ENCODE measurements at places on chromosomes 7 and 10.

- no peak for DNase-seq
Observed at GRCh38 chr10:29804025-29804852, 169.5 kb upstream of the SVIL start.

DNA sequence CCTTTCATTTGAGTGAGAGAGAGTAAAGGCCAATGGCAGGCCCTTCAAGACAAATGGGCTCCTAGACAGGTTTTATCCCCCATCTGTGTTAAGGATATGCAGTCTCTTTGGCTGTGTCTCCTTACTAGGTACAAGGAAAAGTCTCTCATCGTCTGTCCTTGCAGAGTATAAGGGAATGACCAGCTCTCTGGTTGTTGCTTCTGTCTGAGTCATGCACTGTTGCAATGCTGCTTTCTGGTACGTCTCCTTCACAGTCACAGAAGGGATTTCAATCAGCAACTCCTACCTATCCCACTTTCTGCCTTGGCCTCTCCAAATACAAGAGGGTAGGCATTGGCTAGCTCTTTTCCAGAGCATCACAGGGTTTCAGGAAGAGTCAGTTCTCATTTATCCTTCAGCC, 48.1 kb downstream of the CTTNBP2 start:
- no peak for DNase-seq

- DNase-seq = no peak
Observed at GRCh38 chr10:127909716-127910463, 3.0 kb downstream of the PTPRE start.

GRCh38 chr7:112881-113280, 79.5 kb upstream of the FAM20C start:
- DNase-seq = no peak

GRCh38 chr7:122691569-122692235, 7.2 kb downstream of the RNF133 start:
- DNase-seq = no peak

GRCh38 chr10:28241741-28242399, 61.0 kb downstream of the MPP7 start:
- peak; percentile 36 for DNase-seq

- DNase-seq = no peak
Observed at GRCh38 chr10:102358712-102359382, 36.7 kb upstream of the NFKB2 start.

DNA sequence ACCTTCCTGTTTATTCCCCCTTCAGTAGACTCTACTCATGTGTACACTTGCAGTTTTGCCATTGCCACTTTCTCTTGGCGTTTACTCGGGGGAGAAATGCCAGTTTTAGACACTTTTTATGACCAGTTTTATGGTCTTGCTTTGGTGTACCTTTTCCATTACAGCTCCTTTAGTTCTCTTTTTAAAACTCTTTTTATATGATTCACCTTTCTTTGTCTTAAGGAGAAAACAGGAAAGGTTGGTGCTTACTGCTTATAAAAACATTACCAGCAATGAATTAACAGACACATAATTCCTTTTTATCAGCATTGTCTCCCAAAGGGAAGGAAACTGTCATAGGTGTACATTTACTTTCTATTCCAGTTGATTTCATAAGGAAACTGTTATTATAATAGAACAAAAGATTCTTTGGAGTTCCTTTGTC, 11.9 kb downstream of the TSPAN13 start:
- DNase-seq = no peak

DNA sequence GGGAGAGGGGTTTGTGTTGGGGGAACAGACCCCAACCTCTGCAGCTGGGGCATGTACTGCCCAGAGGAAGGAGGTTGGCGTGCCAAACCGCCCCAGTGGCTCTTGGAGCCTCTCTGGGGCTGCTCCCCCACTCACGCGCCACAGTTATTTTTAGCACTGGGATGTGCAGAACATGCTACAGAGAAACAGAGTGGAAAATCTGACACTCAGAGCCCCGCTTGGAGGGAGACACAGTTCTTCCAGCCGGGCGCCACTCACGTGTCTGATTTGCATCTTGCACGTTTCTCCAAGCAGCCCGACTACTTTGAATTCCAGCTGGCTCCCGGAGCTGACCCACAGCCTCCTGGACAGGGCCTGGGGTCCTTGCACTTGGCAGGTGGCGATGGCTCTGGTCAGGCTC, 182.0 kb downstream of the RPS24 start:
- no peak for DNase-seq

- DNase-seq = no peak
Observed at GRCh38 chr7:99006739-99007424, 128.6 kb downstream of the TRRAP start.

DNA sequence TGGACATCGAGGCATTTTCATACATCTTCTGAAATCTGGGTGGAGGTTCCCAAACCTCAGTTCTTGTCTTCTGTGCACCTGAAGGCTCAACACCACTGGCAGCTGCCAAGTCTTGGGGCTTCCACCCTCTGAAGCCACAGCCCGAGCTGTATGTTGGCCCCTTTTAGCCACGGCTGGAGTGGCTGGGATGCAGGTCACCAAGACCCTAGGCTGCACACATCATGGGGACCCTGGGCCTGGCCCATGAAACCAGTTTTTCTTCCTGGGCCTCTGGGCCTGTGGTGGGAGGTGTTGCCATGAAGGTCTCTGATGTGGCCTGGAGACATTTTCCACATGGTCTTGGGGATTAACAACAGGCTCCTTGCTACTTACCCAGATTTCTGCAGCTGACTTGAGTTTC, 62.1 kb downstream of the INPP5A start:
- no peak for DNase-seq

- no peak for DNase-seq
Observed at GRCh38 chr7:19407270-19407669, 262.0 kb upstream of the FERD3L start.

DNA sequence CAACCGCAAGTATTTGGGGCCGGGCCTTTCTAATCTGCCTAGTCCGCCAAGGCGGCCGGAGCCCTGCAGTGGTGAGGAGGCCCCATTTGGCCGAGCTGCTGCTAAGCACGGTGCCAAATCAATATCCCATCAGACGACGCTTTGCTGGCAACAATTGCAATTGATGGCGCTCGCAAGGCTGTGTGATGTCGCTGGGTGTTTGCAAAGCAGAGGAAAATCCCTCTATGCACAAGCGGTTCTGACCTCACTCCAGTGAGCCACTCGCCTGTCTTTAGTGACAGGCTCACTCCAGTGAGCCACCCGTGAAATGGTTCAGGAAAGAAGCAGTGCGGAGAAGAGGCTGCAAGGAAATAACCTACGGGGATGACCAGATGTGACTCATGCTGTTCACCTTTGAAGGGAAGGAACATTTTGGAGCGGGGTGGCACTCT, 18.3 kb upstream of the PDE1C start:
- no peak for DNase-seq

GRCh38 chr10:82313401-82313800, 438.4 kb downstream of the NRG3 start:
- DNase-seq = no peak

DNA sequence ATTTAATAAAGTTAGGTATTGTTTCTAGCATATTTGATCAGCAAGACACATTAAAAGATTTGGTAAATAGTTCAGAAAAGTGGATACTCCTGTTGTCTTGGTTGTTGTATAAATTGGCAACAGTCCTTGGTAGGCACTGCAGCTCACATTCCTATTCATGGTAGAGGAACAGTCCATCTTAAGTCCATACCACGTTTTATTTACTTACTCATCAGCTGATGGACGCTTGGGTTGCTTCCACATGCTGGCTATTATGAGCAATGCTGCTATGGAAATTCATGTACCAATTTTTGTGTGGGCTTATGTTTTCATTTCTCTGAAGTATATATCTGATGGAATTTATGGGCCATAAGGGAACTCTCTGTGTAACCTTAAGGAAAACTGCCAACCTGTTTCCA, 43.3 kb downstream of the C10orf120 start:
- DNase-seq = no peak

- peak; percentile 32 for DNase-seq
Observed at GRCh38 chr10:131453721-131454634, 142.5 kb upstream of the TCERG1L start.

GRCh38 chr7:112272921-112273561, 66.5 kb downstream of the ZNF277 start:
- DNase-seq = no peak

DNA sequence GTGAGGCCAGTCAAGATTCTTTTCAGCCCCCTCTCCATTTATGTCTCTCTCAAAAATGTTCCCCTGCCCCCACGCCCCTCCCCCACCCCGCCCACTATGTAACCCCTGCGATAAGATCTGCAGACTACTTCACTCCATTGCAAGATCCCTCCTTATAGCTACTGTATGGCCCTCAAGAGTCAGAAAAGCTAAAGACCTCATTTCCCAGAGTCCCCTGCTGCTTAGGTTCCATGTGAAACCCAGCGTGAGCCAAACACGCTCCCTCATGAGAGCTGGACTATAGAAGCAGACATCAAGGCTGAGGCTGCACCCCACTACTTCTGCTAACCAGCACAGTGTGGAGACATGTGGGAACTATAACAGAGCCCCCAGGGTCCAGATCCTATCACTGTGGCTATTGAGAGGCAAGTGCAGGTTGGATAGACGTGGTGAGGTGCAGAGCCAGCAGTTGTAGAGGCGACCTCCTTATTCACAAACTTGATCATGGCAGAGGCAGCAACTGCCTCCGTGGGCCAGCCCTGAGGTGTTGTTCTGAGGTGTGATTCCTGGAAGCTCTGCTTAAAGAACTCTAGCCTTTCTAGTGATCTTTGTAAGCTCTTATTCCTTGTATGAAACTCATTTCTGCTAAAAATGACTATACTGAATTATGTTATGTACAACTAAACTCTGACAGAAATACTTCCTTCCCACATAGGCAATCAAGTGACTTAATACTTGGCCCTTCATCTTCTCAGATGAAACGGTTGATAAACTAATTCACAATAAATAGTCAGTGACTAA, 117.0 kb upstream of the ARID5B start:
- DNase-seq = no peak

DNA sequence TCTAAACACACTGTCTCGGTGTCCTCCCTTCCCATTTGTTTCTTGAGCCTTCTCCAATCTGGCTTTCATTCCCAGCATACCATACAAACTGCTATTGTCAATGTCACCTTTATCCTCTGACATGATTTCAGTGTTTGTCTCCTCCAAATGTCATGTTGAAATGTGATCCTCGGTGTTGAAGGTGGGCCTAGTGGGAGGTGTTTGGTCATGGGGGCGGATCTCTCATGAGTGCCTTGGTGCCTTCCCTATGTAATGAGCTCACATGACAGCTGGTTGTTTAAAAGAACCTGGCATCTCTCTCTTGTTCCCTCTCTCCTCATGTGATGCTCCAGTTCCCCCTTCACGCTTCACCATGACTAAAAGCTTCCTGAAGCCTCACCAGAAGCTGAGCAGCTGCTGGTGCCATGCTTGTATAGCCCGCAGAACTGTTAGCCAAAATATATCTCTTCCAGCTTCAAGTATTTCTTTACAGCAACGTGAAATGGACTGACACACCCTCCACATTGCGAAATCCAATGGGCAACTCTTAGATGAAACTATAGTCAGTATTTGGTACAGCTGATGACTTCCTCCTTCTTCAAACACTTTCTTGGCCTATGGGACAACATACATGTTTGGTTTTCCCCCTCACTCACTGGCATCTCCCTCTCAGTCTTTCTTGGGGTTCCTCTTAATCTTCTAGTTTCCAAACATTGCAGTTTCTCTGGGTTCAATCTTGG, 27.8 kb downstream of the RNLS start:
- DNase-seq = no peak

DNA sequence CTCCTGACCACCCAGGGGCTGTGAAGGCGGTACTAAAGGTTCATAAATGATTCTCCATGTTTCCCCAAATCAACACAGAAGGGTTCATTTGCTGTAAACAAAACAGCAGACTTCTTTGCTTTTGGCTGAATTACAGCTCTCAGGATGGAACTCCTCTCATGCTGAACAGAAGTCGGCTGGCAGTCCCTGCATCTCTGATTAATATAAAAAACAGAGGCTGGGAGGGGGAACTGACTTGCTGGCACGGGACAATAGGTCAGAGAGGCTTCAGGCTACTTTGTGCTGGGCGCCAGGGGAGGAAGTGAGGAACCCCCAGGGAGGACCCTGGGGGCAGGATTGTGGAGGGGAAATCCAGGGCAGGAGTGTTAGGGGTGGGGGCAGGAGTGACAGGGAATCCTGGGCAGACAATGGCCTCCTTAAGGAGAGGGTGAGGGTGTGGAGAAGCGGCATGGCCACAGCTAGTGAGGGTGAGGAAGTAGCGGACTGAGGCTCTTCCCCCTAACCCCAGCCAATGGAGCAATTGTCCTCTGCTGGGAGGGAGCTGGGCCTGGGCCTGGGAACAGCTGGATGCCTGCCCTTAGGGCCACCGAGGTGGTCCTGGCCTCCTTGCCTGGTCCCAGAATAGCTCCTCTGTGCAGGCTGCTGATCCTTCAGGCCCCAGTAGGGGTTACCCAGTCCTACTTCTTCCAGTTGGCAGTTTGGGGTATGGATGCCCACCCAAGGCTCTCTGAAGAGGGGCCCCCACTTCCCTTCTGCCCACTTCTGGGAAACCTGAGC, 9.2 kb upstream of the SFRP5 start:
- DNase-seq = no peak

GRCh38 chr7:112357136-112357535, 93.1 kb upstream of the IFRD1 start:
- DNase-seq = no peak

GRCh38 chr10:36679554-36679953, 445.8 kb upstream of the ANKRD30A start:
- no peak for DNase-seq

DNA sequence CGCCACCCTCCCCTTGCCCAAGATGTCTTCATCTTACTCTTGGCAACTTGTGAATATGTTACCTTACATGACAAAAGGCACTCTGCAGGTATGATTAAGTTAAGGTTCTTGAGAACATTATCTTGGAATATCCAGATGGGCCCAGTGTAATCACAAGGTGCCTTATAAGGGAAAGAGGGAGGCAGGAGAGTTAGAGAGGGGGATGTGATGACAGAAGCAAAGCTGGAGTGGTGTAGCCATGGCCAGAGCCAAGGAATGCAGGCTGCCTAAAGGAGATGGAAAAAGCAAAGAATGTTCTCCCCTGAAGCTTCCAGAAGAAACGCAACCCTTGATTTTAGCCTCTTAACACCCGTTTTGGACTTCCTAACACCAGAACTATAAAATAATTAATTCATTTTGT, 318.0 kb downstream of the C7orf25 start:
- DNase-seq = no peak

DNA sequence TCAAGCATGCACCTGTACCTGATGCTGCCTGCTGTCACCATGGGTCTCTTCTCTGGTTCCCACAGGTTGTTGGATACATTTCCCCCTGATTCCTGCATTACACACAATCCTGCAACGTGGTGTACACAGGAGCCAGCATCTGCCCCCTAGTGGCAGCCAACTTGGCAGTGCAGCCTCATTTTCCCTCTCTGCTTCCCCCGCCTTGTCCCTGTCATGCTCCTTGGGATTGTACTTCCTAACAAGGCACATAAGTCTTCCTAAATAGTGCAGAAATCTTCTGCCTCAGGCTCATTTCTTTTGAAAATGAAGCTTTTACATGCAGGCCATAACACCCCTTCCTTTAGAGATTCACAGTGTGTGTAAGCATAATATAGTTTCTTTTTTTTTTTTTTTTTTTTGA, 387.5 kb downstream of the CCSER2 start:
- no peak for DNase-seq

Data from stimulated activated CD4-positive, alpha-beta T cell treated with anti-CD3 and anti-CD28 coated beads, Interleukin-2, amount 100 ng/mL, for 4 hours (primary cell).